ENCODE measurements at places on chromosomes 16 and 17. TPM values are rescaled to one million over a fixed set of nuclear protein-coding genes. Genes with fewer than 3 reads are reported as not detected.

- no peaks in the 10 kb centered on the region for H3K27me3 ChIP-seq
- peaks cover 33% of the 10 kb centered on the region for H3K36me3 ChIP-seq
- no peak overlapping the region for H3K27ac ChIP-seq
Measured at GRCh38 chr16:2277466-2278271, 9.7 kb upstream of the RNPS1 start.

DNA sequence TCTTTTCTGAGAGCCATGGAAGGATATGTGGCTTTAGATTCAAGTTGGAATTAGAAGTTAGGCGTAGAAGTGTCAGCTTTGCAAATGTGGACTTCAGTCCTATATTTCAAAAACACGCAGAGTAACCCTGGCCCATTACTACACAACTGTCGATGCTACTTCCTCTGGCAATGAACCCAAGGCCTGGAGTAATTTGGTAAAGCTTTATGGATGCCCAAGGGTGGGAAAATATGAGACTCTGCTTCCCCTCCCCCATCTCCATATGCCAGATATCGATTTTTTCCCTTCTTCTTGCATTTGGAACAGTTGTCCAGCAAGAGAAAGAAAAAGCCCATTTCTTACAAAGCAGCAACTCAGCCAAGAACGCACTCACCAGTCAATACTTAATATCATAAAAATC lies 2.9 kb upstream of the MAP1LC3B start:
- H3K4me3 ChIP-seq, result no peak overlapping the region
- H3K4me1 ChIP-seq, result peaks cover 63% of the 10 kb centered on the region

- H3K4me3 ChIP-seq, result peak overlapping the region; percentile 74
- H3K4me1 ChIP-seq, result peaks cover 45% of the 10 kb centered on the region
- peak; percentile 98 for DNase-seq
- no peaks in the 10 kb centered on the region for H3K36me3 ChIP-seq
Measured at GRCh38 chr16:30377812-30378235, 3.2 kb downstream of the MYL11 start.

DNA sequence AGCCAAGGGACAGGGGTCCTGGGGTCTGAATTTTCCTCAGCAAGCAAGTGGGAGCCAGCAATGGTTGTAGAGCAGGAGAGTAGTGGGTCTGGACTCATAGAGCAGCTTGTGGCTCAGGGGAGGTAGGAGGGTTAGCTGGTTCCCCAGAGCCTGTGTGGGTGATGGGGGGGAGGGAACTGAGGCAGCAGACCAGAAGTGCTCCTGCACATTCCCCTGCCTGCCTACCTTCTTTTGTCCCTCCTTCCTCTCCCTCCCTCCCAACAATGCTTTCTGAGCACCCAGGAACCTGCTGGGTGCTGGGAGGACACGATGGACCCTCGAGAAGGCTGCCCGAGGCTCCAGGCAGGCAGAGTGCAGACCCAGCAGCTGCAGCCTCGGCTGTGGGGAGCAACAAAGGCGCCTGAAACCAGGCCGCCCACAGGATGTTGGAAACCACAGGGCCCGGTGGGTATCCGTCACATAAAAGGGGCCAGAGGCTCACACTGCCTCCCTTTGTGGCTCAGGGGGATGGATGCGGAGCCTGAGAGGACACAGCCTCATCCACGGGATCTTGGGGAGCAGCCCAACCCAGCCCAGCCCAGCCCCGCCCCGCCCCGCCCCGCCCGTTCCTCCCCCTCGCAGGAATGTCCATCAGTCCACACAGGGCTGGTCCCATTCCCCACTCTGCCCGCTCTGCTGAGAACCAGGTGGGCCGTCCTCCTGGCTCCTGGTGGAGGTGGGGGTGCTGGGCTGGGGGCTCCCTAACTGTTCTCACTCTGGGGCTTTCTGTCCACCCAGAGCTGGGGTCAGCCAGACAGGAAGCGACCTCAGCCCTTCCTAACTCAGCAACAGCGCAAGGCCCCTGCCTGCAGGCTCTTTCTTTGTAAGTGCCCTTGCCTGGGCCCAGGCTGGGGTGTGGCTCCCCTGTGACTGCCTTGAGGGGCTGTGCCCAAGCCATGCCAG lies 1.7 kb upstream of the NLRC3 start:
- H3K4me1 ChIP-seq, result peaks cover 54% of the 10 kb centered on the region
- no peak overlapping the region for H3K4me3 ChIP-seq
- peak; percentile 89 for DNase-seq

DNA sequence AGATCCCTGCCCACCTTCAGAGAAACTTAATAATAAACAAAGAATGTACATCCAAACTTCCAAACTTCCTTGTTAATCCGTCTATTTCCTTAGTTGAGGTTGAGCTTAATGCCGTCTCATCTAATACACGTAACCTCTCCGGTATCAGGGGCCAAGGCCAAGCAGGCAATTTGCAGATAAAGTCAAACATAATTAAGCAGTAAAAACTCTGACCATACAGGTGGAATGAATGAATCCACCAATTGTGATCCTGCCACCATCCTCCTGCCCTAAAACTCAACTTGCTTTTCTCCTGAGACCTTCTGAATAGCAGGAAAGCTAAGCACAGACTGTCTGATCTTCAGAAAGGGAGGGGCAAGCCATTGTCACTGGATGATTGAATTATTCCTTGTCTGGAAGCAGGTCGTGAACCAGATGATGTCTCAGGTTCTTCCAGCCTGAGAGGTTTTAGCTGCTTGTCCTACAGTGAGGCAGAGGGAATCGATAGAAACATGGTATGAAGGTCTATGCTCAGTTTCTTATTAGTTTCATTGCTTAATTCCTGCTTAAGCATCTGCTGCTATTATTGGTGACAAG lies 1111.8 kb upstream of the EEF2KMT start:
- no peaks in the 10 kb centered on the region for H3K4me1 ChIP-seq
- no peak for DNase-seq
- H3K27me3 ChIP-seq, result no peaks in the 10 kb centered on the region

The PPP1R1B gene
- total RNA-seq, result not detected

The KRTAP4-6 gene
- total RNA-seq, result not detected

The GSG1L gene
- total RNA-seq, result not detected

The C16orf74 gene
- total RNA-seq, result 12.2 TPM

Data from spleen (tissue), 13 donors.